Foreskin melanocyte (primary cell): ENCODE measurements at places on chromosomes 6 and 20.

GRCh38 chr6:20559924-20560551 lies 25.8 kb downstream of the CDKAL1 start:
- no peak for DNase-seq

DNA sequence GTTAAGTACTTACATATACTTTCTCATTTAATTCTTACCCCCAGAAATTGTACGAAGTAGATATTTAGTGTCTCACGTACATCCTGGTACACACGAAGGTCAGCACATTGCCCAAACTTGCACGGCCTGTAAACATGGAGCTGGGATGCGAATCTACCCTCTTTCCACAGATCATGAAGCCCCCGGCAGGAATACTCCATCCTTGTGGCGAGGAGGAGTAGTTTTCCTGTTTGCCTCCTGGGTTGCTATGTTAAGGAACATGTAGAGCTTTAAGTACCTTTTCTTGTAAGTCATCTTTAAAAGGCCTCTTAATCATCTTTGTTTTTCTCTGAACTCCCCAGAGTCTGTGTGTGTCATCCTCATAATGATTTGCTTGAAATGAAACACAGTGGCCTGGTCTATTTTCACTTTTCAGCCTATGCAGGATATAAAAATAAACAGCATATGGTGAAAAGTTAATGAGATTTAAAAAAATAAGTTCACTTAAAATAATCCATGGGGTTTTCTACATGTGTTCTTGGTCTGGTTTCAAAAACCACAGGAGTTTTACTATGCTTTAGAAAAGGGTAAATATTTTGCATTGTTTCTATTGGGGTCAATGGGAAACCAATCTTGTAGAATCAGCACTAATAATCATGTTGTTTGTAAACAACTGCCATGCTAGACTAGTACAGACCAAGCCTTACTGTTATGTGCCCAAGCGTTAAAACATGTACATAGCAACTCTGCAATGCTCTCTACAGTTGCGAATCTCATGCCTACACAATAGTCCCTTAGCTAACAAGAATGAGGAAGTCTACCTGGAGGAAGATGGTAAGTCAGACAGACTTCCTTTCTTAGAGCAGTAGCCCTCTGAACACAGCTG lies 9.3 kb upstream of the ARID1B start:
- no peak for DNase-seq

GRCh38 chr6:13431861-13432465 lies 55.4 kb downstream of the GFOD1 start:
- DNase-seq, result no peak

- no peak for DNase-seq
Measured at GRCh38 chr20:58405504-58406291, 16.7 kb downstream of the VAPB start.

DNA sequence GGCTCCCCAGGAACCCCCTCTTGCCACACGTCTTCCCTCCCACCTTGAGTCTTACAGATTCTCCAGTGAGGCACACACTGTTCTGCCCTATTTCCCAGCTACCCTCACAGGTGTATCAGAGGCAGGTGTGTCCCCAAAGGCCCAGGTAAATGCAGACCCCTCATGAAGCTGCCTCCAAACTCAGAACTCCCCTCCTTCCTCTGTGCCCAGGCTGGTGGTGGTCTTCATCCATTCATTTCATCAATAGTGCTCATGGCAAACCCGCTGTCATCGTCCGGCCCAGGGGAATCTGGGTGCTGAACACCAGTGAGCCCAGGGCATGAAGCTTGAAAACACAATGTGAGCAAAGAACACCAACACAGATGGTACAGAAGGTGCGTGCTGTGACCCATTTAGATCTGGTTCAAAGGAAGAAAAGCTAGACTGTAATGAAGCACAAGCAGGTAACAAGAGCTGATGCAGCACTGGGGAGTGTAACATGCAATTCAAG lies 213.1 kb downstream of the SYNDIG1 start:
- DNase-seq, result no peak
